ENCODE measurements at places on chromosomes 2 and 18.
A peak's percentile ranks its signal among the peaks of the same experiment; 100 is the strongest.

DNA sequence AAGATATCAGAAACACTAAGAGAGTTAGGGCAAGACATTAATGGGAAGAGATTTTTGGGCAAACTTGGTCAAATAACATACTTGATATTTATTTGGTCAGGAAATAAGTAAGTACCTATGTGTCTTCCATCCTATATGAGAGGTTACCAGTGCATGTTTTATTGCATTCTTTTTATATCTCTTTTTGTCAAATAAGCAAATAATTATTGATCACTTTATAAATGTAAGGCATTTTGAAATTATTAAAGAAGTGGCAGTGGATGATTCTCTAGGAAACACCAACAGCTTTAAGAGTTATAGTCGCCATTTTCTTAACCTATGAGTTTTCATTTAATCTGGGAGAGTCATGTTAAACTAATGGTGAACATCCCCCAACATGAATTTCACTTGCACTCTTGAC lies 453.3 kb downstream of the MEIS1 start:
- no peak for DNase-seq
- H3K36me3 ChIP-seq: no peaks in the 10 kb centered on the region
- no peaks in the 10 kb centered on the region for H3K27me3 ChIP-seq
- H3K27ac ChIP-seq: no peak overlapping the region

DNA sequence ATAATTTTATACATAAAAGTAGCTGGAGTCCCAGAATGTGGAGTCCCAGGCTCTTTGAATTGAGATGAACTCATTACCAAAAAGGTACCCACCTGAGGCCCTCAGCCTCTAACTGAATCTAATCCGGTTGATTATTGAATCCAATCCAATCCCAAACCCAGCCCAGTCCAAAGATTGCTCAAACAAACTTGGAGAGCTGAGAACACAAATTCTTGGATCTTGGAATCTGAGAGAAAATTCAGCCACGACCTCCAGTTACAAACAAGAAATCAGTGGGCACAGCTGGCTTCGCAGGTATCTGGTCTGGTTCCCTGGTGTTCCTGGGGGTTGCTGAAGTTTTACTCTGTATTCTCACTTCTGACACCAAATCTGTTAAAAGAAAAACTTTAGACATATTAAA lies 28.4 kb upstream of the RHOB start:
- peaks cover 5% of the 10 kb centered on the region for H3K4me1 ChIP-seq
- H3K27ac ChIP-seq: no peak overlapping the region
- H3K36me3 ChIP-seq: no peaks in the 10 kb centered on the region
- no peak overlapping the region for H3K4me3 ChIP-seq
- H3K27me3 ChIP-seq: peaks cover 11% of the 10 kb centered on the region
- no peak for DNase-seq

DNA sequence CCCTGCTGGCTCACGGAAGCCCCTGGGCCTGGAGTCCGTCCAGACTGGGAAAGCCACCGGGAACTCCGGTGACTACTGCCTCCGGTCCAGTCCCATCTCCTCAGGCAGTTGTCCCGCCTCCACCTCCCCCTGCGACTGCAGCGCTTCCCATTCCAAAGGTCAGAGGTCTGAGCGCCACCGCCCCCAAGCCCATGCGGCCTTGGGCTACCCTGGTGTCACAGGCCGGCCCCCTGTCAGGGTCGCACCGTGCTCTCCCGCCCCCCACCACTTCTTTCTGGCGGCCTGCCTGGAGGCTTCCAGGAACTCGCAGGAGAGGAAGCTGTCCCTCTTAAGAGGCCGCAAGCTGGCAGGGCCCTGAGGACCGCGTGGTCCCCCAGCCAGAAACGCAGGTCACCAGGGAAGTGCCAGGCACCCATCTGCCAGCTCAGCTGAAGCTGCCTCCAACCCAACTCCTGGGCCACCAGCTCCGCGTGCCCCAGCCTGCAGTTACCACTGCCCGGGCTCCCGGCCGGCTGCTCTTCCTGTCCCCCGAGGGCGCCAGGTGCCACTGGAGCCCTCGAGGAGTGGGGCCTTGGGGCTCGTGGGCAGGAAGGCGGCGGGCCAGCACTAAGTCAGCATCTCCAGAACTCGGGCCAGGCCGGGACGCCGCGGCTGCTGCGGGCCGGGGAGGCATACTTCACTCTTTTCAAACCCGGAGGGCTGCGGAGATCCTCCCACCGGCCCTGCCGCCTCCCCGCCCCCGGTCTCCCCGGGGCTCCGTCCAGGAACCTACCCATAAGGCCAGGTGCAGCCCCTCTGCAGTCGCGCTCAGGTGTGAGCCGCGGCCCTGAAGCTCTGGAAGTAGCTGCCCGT lies 83.3 kb upstream of the POMC start:
- H3K4me3 ChIP-seq: peak overlapping the region; percentile 84
- H3K27ac ChIP-seq: peak overlapping the region; percentile 96
- H3K36me3 ChIP-seq: peaks cover 16% of the 10 kb centered on the region
- no peaks in the 10 kb centered on the region for H3K27me3 ChIP-seq

DNA sequence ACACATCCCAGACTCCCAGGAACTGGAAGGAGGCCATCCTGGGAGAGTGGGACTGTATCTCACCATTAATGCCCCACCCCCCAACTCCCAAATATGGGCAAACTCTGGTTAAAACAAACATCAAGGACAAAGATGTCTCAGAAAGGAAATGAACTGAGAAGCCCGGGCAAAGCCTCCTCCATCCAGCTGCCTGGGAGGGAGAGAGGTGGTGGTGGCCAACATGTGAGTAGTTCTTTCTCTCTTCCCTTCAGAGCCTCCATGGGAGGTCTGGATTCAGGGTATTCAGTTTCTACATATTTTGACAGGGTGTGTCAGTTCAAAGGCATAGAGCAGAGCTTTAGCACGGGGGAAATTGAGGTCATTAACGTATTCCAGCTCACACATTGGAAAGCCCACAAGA lies 57.5 kb downstream of the CXCR4 start:
- H3K4me1 ChIP-seq: no peaks in the 10 kb centered on the region
- H3K27me3 ChIP-seq: no peaks in the 10 kb centered on the region
- H3K36me3 ChIP-seq: no peaks in the 10 kb centered on the region
- no peak overlapping the region for H3K27ac ChIP-seq
- no peak for DNase-seq

DNA sequence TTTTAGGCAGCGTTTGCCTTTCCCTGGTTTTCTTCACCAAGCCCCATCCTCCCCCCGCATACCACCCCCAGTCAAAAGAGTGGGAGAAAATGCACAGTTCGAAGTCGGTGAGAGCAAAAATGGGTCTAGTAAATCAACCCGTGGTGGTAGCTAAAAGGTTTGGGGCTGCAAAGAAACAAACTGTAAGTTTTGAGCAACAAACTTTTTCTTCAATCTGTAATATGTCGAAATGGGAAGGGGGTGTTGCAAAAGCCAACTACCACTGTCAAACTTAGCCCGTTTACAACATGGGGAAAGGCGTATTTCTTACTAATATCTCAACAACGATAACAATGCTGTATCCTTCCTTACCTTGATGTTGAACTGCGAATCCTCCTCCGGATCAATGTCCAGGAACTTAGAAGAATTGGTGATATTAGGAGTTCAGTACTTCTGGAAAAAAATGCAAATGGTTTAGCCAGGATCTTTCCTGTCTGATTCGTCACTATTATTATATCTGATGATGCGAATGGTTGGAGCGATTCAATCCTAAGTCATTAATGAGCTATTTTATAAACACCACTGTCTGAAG lies 2.4 kb upstream of the SATB2 start:
- H3K27me3 ChIP-seq: peaks cover 31% of the 10 kb centered on the region
- H3K27ac ChIP-seq: no peak overlapping the region
- peak overlapping the region; percentile 80 for H3K4me3 ChIP-seq
- H3K36me3 ChIP-seq: no peaks in the 10 kb centered on the region
- peak; percentile 20 for DNase-seq

- H3K27me3 ChIP-seq: no peaks in the 10 kb centered on the region
- DNase-seq: no peak
- no peak overlapping the region for H3K27ac ChIP-seq
- H3K4me1 ChIP-seq: no peaks in the 10 kb centered on the region
Observed at GRCh38 chr2:98543842-98544241, 64.5 kb downstream of the COA5 start.

DNA sequence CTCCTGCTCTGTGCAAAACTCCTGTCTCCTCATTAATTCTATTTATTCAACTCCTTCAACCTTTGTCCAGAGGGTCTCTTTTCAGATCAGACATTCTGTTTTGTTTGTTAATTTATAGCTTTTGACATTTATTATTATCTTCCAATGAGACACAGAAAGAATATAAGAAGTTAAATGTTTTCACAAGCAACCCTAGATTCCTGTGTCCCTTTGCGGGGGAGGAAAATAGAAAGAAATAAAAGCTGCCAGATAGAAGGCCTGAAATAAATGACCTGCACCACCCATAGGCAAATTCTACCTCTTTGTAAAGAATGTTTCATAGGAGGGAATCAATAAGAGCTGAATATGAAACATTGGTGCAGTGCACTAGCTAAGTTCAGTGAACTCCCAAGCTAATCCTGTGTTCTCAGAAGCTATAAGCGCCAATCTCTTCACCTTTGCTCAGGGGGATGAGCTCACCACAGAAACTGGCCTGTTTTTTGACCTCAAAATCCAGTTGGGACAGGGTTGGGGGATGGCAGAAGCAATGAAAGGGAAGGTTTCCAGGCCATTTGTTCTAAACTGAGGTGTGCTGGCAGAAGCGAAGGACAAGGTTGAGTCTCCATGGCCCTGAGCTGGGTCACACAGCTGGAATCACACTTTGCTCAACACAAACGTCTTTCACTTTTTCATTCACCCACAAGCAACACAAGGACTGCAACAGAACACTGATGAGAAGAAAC lies 258.6 kb downstream of the NRXN1 start:
- no peak for DNase-seq
- no peaks in the 10 kb centered on the region for H3K36me3 ChIP-seq
- H3K27ac ChIP-seq: no peak overlapping the region
- H3K27me3 ChIP-seq: no peaks in the 10 kb centered on the region
- peaks cover 4% of the 10 kb centered on the region for H3K4me1 ChIP-seq

DNA sequence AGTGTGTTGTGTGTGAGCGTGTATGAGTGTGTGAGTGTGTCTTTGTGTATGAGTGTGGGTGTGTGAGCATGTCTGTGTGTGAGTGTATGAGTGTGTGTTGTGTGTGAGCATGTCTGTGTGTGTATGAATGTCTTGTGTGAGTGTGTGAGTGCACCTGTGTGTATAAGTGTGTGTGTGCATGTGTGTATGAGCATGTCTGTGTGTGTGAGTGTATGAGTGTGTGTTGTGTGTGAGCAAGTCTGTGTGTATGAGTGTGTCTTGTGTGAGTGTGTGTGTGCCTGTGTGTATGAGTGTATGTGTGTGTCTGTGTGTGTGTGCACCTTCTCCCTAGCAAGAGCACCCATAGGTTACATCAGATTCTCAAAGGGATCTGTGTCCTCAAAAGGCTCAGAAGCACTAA lies 28.5 kb upstream of the TNS1 start:
- peaks cover 6% of the 10 kb centered on the region for H3K27me3 ChIP-seq
- peak overlapping the region; percentile 59 for H3K4me3 ChIP-seq
- no peak overlapping the region for H3K27ac ChIP-seq
- no peaks in the 10 kb centered on the region for H3K36me3 ChIP-seq

- peak; percentile 50 for DNase-seq
- no peak overlapping the region for H3K27ac ChIP-seq
- no peak overlapping the region for H3K4me3 ChIP-seq
- H3K4me1 ChIP-seq: peaks cover 16% of the 10 kb centered on the region
- H3K36me3 ChIP-seq: no peaks in the 10 kb centered on the region
Observed at GRCh38 chr2:86221066-86221684, 21.9 kb downstream of the MRPL35 start.

DNA sequence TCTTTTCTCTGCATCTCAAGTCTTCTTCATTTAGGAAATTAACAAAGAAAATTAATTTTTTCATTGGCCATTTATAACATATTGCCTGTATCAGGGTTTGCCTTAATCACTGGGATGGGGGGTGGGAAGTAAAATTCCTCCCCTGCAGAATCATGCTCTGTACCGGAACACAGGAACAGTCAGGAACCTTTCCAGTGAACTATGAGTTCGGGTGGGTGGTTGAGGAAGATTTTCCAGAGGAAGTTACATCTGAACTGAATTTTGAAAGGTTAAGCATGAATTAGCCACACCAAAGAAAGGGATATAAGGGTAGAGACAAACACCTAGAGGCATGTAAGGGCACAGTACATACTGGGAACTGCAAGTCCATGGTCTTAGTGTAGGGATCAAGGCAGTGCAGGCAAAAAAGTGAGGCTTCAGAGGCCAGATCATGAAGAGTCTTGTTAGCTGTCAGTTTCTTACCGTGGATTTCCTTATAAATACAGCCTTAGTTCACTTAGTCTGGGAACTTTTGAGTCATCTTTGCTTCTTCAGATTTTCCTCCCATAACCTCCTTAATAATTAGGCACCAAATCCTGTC lies 55.6 kb downstream of the FAM117B start:
- no peak for DNase-seq
- H3K27ac ChIP-seq: no peak overlapping the region
- no peak overlapping the region for H3K4me3 ChIP-seq

DNA sequence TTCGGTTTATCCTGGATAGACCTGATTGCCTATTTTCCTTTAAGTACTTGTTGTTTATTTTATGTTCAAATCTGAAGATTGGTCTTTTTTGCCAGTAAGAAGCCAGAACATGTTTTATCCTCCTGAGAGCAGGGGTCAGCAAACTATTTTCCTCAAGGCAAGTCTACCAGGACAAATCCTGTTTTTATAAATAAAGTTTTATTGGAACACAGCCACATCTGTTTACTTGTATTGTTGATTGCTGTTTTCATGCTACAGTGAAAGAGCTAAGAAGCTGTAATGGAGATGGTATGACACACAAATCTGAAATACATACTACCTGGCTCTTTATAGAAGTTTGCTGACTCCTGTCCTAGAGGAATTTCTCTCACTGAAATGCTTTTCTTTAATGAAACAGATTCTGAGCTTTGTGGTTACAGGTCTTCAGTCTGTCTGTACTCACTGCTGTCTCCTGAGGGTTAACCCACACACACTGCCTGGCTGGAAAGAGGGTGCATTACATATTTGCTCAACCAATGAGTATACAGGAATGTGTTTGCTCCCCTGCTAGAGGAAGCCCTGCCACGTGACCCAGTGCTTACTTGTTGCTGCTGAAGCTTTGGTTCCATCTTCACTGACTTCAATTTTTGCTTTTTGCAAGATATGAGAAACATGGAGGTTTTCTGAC lies 22.6 kb downstream of the MRPL44 start:
- no peak overlapping the region for H3K4me3 ChIP-seq
- no peaks in the 10 kb centered on the region for H3K27me3 ChIP-seq
- H3K36me3 ChIP-seq: no peaks in the 10 kb centered on the region
- H3K27ac ChIP-seq: no peak overlapping the region
- no peaks in the 10 kb centered on the region for H3K4me1 ChIP-seq
